ENCODE measurements at places on chromosomes 7 and 10.

DNA sequence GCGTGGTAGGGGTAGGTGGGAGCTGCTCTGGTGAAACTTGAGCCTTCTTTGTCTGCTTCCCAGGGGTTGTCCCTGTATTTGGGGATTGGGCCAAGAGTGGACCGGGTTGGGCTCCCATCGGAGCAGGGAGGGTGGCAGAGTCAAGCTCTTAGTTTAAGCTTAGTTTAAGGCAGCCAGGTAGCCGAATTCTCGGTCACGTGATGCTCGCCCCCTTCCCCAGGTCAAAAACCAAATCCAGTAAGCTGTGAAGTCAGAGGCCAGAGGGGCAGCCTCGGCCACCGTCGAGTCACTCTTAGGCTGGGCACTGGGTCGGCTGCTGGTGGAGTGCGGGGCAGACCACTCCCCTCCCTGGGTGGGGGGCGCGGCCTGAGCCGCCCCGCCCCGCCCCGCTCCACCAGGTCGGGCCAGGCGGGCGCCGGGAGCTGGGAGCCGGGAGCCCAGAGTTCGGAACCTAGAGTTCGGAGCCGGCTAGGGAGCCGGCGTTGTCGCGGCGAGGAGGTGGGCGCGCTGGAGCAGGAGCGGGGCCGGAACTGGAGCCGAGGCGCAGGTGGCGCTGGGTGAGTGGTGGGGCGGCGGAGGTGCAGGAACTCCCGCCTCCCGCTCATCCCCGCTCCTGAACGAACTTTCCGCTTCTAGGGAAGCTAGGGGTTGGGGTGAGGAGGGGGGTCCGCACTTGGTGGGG, 2.8 kb upstream of the LZTS2 start:
- no peak for DNase-seq

DNA sequence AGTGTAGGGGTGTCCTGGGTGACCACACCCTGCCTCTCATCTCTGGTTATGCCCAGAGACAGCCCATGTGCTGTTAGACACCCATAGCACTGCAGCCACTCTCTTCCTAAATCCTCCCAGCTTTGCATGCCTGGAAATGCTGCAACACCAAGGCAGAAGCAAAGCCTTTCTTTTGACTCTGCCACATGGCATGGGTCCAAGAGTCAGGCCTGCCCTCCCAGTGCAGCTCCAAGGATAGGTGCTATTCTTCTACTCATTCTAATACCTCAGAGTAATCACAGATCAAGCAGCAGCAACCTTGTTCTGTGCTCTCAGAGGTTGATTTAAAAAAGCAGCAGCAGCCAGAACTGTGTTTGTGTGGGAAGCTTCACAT, 23.4 kb downstream of the FRMPD2 start:
- DNase-seq, result peak; percentile 13

DNA sequence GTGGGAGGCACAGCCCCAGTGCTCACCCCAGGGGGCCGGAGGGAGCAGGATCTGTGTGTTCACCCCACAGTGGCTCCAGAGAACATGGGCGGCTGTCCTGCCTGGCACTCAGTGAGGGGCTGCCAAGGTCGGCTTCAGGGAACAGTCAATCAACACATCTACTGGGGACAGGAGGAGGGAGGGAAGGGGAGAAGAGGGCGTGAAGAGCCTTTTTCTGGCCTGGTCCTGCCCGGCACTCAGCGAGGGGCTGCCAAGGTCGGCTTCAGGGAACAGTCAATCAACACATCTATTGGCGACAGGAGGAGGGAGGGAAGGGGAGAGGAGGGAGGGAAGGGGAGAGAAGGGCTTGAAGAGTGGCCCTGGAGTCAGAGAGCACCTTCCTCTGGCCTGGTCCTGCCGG, 184.9 kb downstream of the ADARB2 start:
- no peak for DNase-seq

DNA sequence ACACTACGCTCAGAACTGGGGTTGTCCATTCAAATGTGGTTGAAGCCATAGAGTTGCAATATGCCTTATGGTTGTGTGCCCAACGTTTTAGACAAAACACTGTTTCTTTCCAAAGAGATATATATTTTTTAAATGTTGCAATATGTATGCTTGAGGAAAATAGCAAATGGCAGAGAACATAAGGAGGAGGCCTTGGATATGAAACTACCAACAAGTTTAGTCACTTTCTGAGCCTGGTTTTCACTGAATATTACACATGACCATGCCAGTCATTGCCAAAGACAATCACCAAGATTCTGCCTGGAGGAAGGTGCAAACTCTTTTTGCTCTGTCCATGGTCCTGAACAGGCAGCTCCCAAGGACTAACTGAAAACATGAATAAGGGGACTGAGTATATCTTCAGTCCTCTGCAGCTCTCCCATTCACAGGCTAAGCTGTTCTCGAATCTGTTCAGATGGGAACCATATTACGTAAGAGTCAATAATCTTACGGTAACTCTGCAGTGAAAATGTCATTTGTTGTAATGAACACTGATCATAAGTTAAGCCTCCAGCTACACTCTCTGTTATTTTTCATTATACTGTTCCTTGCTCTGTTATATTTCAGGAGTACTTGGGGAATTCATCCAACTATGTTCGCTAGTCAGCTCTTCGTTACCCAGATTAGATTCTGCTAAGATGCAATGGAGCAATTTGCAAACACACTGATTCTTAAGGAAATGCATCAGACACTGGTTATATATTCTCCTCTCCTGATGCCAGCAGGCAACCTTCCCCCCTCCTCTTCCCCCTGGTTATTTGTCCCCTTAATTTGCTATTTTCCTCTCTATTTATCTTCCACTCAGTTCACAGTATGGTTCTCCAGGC, 90.7 kb upstream of the C1QL3 start:
- DNase-seq, result peak; percentile 67

DNA sequence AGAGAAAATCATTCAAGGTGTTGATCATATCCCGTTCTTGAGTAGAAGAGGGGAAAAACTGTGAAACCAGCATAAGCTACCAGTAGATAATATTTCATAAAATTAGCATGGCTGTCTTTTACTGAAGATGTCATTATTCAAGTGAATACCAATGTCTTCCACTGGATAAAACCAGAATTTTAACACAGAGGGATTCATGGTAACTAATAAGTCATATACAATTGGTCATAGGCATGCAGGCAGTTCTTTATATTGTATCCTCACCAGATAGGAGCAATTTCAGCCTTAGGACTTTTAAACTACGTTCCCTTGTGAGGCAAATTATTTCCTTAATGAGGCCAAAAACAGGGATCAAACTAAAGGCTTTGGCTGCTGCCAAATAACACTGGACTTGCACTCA, 202.3 kb upstream of the PITRM1 start:
- no peak for DNase-seq

- no peak for DNase-seq
These were observed 571.9 kb downstream of the ACTR3B start for GRCh38 chr7:153331427-153331826.
